ENCODE measurements at places on chromosomes 16 and 17.

DNA sequence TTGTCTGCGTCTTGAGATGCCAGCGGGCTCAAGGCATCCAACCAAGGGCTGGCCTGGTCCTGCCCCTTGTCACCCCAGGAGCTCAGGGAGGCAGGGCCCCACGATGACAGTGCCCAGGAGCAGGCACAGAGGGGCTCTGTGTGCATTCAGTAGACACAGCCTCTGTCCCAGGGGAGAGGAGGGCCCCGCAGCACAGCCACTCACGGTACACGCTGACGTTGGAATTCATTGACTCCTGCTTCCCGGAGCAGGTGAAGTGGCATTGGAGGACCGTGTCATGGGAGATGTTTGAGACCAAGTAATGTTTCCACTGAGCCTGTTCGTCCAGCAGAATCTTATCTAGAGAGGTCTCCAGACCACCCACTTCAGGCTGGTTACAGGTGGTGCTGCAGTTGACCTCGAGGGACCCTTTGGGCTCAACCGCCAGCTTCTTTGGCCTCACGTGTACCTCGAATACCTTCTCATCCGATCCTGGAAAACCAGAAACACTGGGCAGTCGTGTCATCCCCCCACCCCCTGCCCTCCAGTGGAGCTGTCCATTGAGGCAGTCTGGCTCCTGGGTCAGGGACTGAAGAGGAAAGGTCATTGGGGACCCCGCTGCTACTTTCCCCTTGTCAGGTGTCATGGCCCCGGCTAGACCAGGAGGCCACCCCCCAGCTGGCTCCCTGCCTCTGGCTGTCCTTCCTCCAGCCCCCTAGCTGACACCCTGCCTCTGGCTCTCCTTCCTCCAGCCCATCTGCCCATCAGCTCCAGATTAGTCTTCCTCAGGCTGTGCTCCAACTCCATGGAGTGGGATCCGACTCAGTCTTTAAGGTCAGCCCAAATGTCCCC, 7.0 kb downstream of the PRR29 start:
- no peak for DNase-seq

GRCh38 chr17:64984851-64985521, 65.7 kb upstream of the LRRC37A3 start:
- no peak for DNase-seq

DNA sequence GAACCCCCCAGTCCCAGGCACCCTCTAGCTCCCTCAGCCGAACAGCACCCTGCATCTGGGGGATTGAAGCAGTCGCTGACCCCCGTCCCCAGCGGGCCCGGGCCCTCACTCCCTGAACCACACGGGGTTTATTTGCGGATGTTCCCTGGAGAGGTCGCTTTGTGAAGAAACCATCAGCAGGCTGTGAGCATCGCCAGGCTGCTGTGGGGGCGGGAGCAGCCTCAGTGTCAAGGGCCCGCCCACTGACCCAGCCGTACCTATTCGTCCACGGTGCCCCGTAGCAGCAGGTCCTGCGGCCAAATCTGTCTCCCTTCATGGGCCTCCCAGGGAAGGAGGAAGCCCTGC, 6.4 kb upstream of the RAB40C start:
- no peak for DNase-seq

DNA sequence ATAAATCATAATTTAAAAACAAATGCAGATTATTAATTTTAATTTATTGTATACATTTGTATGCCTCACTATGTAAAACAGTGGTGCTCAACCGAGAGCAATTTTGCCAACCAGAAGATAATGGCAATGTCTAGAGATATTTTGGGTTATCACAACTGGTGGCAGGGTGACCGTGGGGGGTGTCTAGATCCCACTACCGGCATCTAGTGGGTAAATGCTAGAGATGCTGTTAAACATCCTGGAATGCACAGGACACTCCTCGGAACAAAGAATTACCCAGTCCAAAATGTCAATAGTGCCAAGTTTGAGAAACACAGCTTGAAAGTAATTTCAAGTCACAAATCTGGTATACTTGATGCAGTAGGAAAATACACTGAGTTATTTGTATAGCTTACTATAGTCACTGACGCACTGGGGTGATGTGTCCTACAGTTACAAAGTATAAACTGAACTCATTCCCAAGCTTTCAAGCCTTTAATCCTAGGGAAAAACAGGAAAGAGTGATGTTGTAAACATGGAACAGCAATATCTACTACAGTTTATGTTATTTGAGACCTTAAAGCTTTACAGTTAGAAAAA, 133.5 kb downstream of the BRIP1 start:
- no peak for DNase-seq

Data from cardiac muscle cell (in vitro differentiated cells and primary cell).